Heart right ventricle (tissue), 16 donors: ENCODE measurements at places on chromosomes 11 and 22. TPM values are rescaled to one million over a fixed set of nuclear protein-coding genes. Genes with fewer than 3 reads are reported as not detected.

DNA sequence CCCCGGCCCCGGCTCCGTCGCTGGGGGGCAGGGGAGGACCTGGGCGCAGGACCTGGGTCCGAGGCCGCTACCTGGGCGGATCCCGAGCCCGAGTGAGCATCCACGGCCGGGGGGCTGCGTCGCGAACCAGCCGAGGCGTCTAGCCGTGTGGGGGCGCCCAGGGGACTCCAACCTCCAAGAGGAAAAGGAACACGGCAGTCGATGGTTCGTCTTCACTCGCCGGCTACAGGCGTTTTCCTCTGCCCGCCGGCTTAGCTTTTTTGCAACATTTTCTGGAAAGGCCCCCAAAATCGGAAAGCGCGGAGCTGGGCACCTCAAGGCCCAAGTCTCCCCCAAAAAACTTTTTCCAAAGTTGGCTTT lies 666 bp downstream of the PDGFB start:
- no peak for DNase-seq

- no peak for DNase-seq
Measured at GRCh38 chr11:64959498-64959897, 12.4 kb downstream of the MAJIN start.

The JHY gene
- polyA plus RNA-seq: 1.1 TPM

The TRPM5 gene
- polyA plus RNA-seq: not detected

DNA sequence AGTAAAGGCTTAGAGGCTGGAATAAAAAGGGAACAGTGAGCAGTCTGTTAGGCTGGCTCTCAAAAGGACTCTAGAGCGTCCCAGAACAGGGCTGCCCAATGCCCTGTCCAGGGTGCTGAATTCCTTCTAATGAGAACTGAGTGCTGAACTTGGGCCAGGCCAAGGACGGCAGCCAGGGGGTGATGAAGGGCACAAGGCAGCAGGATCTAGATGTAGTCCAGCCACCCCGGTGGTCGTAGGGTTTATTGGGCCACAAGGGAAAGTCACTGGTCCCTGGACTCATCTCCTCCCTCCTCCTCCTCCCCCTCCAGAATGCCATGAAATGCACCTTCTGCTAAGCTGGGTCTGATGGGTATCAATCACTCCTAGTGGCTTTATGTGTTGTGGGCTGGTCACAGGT lies 19.2 kb downstream of the NPTXR start:
- peak; percentile 72 for DNase-seq

DNA sequence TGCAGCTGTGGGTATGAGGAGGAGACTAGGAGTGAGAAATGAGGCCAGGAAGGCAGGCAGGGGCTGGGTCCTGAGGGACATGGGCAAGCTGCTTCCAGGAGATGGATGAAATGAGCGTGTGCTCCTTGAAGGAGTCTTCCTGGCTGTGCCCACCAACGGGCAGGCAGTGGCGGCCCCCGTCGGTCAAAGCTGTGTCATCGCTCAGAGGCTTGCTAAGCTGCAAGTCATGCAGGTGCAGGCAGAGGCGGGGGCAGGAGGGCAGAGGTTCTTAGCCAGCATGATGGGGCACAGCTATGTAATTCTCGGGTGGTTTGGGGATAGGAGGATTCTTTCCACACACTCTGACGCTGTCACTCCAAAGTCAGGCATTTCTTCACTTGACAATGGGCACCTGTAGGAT lies 12.5 kb upstream of the PEX26 start:
- DNase-seq: no peak

The PGM2L1 gene
- polyA plus RNA-seq: 0.81 TPM

- DNase-seq: no peak
Measured at GRCh38 chr22:24400034-24400725, 27.2 kb upstream of the ADORA2A start.

The SCT gene
- not detected for polyA plus RNA-seq

The C11orf42 gene
- polyA plus RNA-seq: not detected

DNA sequence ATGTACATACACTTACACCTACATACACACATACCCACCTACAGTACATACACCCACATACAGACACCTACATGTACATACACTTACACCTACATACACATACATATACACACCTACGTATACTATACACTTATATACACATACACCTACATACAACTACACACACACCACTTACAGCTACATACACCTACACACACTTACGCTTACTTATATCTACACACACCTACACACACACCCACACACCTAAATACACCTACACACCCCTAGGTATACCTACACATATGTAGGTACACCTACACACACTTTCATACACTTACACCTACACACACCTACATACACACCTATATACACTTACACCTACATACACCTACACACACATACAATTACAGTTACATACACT lies 61.0 kb downstream of the ARHGAP8 start:
- DNase-seq: no peak

The LMNTD2 gene
- 0.41 TPM for polyA plus RNA-seq

The SLC22A25 gene
- not detected for polyA plus RNA-seq

The TRIM49B gene
- not detected for polyA plus RNA-seq
